ENCODE measurements at places on chromosomes 16 and 17.

DNA sequence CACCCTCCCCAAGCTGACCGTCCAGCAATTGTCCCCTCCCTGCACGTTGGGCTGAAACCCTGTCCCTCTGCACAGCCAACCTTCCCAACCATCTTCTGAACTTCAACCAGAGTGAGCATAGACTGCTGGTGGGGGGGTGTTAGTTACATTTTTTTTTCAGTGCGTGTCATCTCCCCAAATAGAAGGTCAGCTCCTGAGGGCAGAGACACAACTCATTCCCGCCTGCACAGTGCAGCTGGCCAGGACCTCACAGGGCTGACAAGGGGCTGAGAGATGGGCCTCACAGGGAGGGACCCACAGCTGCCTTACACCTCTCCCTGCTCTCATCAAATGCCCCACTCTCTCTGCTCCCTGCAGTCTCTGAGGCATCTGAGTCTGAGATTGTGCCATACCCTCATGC is 8.4 kb downstream of the SRL start:
- no peak for DNase-seq

DNA sequence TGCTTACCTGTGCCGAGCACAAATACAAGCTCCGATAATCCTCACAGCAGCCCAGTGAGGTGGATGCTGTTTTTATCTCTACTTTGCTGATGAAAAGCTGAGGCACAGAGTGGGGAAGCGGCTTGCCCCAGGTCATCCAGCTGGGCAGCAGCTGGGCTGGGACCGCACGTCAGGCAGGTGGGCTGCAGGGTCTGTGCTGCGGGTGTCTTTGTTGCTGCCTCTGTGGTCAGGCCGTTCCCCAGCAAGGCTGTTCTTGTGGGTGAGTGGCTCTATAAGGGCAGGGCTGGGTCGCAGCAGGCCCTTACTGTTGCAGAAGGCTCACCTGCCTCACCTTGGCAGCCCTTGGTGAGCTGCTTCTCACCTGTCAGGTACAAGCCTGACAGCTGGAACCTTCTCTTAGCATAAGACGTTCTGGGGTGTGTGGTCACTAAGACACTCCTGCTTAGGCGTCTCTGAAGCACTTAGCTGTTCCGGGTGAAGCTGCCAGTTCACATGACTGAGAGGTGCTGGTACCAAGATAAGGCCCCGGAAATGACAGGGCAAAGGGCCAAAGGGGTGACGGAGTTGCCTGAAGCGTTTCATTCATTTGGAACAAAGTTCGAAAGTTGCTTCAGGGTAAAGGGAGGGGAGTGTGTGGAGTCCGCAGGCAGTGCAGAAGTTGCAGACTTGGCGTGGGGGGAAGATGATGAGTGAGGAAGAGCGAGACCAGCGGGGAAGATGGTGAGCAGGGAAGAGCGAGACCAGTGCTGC is 17.4 kb downstream of the IRF8 start:
- no peak for DNase-seq

- peak; percentile 48 for DNase-seq
Observed at GRCh38 chr16:12544477-12545296, 259.0 kb downstream of the CPPED1 start.

DNA sequence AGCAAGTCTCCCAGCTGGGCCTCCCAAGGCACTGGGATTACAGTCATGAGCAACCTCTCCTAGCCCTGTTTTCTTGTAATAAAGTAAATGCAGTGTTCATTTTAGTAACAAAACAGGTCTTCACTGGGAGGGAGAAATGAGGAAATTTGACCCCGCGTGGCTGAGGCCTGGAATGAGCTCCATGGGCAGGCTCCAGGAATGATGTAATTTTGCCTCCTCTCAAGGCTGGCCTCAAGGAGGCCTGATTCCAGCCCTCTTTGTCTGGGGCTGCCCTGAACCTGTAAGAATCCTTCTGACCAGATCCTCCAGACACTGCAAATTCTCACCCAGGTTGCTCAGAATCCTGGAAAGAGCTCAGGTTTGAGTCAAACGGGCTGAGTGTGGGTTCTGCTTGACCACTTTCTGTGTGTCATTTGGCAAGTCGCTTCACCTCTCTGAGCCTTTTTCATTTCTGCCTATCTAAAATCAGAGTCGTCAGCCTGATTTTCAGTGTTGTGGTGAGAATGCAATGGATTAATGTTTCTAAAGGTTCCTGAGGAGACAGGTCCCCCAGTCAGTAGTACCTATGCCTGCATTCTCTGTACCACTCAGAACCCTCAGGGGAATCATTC is 57.1 kb downstream of the RAB11FIP4 start:
- DNase-seq = no peak

GRCh38 chr16:77960766-77961165 is 61.6 kb upstream of the CLEC3A start:
- no peak for DNase-seq

GRCh38 chr17:57387575-57387974 is 131.3 kb downstream of the MSI2 start:
- no peak for DNase-seq

GRCh38 chr17:43543771-43544575 is 2.2 kb downstream of the ETV4 start:
- no peak for DNase-seq

DNA sequence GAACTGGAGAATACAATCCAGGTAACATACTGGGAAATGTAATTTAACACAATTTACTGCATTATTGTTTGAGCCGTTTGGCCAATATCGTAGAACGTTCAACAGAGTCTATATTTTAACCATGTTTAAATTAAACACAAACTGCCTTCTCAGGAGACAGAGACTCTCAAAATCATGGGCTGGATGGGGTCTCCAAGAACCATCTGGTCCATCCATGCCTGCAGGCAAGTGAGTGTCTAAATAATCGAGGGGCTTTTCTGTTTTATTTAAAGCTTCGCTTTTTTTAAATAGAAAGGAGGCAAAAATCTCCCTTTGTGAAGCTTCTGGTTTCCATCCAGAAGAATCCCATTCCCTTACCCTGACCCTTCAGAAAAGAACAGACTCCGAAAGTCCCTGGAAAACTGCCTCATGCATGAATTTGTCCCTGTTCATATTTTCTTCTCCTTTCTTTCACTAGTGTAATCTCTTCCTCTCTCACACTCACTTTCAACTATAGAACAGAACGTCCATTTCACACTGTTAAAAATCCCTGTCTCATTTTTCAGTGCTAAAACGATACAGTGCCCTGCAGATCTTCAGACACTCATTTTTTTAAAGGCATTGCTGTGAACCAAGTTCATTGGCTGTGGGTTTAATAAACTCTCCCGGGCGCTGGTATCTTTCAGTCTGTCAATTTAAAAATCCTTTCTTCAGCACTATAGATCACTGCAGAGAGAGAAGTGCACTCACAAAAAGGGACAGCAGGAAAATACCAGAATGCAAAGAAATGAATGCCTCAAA is 111.4 kb upstream of the TOM1L1 start:
- DNase-seq = no peak

DNA sequence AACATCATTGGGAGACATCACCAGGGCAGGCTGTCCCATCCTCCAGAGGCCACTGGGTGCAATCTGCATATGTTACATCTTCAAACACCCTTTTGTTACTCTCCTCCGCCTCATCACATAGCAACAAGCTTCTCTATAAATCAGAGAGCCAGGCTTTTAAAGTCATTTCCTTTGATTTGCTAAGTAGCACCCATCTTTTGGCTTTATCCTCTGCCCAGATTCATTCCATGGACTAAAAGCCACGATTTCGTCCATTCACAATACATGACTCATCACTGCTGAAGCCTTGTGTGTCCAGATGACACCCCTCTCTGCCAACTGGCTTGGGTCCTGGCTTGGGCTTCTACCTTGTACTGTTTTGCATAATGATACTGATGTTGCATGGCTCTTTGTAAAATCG is 2.0 kb upstream of the KRT38 start:
- DNase-seq = no peak

DNA sequence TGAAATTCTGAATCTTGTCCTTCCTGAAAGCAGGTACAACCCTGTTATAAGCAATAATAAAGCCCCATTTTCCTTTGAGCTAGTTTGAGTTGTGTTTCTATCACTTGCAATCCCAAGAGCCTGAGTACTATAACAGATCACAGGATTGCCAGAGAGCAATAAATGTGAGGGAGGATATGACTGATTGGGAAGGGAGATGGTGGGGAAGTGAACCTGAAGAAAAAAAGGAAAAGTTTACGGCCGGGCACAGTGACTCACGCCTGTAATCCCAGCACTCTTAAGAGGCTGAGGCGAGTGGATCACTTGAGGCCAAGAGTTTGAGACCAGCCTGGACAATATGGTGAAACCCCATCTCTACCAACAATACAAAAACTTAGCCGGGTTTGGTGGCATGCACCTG is 80.4 kb downstream of the COX10 start:
- no peak for DNase-seq

GRCh38 chr17:79850571-79851460 is 11.6 kb upstream of the CBX4 start:
- DNase-seq = no peak

- no peak for DNase-seq
Observed at GRCh38 chr16:23072084-23072599, 77.1 kb downstream of the USP31 start.

DNA sequence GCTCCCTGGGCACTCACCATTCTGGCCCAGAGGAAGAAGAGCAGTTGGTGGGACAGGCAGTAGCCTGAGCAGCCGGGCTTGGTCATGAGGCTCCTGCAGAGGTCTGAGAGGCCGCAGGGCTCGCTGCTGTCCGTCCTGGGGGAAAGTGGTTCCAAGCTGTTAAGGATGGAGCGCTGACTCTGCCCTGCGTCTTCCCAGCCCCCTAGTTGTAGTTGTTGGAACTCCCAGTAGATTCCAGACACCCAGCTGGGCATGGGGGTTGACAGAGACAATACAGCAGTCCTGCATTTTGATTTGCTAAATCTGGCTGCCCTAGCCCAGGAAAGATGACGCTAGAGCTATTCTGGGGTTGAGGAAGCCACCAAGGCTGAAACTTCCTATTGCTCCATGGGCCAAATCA is 7.3 kb downstream of the C16orf89 start:
- no peak for DNase-seq

Data from NCI-H510A treated with DMSO at 0.1 percent for 48 hours (cell line).